ENCODE measurements at places on chromosomes 5 and 9.

DNA sequence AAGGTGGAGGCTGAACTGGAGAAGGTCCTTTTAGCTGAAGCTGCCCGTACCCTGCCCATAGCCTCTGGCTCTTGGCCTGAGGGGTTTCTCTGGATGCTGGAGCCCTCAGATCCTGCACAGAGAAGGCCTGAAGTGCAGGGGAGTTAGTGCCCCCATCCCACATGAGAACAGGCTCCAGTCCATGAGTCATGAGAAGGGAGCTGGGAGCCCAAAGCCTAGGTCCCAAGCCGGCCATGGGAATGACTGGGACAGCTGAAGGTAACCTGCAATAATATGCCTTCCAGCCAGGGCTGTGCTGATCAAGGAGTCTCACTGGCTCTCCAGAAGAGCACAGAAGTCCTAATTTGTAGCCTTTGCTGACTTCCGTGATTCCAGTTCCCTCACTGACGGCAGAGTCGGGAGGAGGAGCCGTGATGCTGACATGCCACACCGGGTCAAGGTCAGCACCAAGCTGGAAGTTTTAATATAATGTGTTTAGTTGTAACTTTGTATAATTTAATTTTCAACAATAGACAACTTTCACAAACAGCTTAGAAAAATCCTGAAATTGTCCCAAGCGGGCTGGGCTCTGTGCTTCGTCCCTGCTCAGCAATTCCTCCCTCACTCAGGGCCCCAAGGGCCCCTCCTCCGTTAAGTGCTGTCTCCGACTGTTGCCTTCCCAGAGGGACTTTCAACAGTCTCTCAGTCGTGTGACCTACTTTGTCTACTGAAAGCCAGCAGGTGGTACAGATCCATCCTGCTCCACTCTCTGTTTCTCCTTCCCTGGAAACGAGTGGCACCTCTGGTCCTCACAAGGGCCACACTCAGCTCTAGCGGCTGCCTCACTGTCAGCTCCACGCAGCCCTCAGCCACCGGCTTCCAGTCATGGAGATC is 387.8 kb downstream of the GADD45G start:
- no peak for DNase-seq

DNA sequence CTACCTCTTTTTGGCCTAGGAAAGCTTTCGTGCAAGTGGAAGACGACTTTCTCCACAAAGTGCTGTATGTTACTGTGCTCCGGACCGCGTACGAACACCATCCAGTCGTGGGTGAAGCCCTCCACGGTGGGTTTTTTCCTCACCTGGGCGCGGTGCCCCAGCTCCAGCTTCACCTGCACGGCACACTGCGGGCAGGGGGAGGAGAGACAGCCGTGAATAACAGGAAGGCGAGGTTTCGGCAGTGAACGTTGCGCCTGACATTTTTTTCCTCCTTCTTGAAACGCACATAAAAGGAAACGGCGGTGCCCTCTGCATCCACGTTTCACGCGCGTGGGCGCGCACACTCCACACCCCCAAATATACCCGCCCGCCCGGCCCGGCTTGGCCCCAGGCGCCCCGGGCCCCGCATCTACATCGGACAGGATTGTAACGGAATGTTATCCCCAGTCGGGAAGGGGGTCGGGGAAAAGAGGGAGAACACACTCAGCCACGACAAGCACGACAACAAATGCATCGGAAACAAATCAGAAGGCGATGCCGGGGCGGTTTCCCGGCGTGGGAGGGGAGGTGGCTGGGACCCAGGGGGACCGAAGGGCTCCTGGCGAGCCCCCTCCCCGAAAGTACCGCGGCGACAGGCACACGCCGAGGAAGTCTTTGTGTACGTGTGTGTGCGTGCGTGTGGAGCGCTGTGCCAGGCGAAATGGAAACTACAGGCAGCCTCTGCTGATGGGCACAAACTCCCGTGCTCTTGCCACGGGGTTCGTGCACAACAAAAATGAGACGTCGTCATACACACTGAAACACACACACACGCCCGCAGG is 1.4 kb downstream of the MLLT3 start:
- DNase-seq, result no peak

DNA sequence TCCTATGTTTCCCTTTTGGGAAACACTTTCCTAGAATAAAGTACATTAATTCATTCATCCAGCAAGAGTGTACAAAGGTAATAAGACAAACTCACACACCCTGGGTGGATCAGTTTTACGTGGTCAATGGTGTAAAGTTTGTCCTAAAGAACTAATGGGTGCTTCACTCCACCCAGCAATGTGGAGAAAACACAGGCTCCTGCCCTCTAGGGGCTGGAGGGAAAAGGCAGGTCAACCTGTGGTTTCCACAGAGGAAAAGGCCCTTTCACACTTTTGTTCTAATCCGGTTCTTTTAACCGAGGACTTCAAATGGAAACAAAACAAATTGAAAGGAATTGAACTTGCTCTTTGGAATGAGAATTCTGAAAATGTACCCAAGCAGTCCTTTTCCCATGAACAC is 80.9 kb upstream of the SPOCK1 start:
- DNase-seq, result no peak

GRCh38 chr5:130061746-130062145 is 157.5 kb downstream of the CHSY3 start:
- DNase-seq, result peak; percentile 25

DNA sequence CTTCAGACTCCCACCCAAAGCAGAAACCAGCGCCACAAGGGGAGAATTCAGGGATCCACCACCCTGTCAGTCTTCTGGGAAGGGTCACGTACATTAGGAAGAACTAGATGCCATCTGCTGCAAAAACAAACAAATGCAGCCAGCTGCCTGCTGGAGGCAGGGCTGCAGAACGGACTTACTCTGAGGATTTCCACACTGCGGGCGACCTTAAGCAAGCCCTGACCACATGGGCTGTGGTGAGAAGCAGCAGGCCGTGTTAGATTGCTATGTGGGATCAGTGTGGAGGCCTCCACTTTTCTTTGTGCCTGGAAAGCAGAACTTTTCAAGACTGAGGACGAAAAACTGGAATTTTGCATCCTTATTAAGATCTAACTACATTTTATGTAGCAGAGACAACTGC is 13.4 kb upstream of the LTC4S start:
- DNase-seq, result no peak

- DNase-seq, result no peak
Observed at GRCh38 chr5:81023261-81023970, 63.3 kb downstream of the RASGRF2 start.

DNA sequence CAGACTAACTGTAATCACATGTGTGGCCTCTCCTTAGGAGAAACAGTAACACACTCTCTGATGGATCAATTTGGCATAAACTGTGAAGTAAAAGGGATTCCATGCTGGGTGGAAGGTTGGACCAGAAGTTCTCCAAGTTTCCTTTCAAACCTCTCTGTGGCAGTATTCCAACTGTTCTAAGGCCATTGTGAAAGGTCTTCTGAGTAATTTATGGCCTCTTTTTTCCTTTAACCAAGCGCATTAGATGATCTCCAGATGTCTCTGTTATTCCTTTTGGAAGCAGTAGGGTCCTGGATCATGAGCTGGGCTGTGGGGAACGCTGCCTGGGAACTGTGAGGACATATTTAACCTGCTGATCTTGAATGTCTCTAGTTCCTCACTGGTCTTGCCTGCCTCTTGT is 80.6 kb upstream of the IL6ST start:
- no peak for DNase-seq

GRCh38 chr9:91258451-91258850 is 103.3 kb downstream of the AUH start:
- no peak for DNase-seq

- DNase-seq, result peak; percentile 8
Observed at GRCh38 chr5:57841676-57842363, 359.2 kb upstream of the ACTBL2 start.

DNA sequence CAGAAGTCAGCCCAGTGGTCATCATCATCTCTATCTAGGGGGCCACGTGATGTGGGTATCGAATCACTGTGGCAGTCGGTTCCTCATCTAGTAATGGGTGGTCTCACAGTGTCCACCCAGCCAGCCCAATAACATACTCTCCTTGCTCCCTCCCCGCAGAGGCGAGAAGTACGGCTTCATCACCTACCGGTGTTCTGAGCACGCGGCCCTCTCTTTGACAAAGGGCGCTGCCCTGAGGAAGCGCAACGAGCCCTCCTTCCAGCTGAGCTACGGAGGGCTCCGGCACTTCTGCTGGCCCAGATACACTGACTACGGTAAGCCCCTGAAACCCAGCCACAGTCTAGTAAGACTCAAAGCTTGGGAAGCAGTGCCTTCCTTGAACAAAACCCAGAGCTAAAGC is 99.0 kb downstream of the PDE6A start:
- DNase-seq, result no peak

GRCh38 chr5:172766287-172767108 is 4.5 kb downstream of the DUSP1 start:
- DNase-seq, result peak; percentile 42

GRCh38 chr5:92543201-92543600 is 1037.8 kb downstream of the NR2F1-AS1 start:
- DNase-seq, result no peak

DNA sequence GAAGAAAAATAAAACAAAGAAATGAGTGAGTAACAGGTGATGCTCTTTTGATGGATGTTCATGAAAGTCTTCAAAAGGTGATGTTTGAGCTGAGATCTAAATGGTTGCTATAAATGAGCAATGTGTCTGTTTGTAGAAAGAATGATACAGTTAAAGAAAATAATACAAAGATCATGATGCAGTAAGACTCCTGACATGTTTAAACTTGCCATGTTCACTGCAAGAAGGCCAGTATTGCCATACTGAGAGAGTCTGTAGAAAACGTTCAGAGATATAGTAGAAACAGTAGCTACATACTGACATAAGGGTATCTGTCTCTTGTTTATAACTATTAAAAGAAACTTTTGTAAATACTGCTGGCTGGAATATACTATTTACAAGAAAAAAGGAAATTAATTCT is 1609.2 kb upstream of the ACO1 start:
- DNase-seq, result no peak

GRCh38 chr5:139551191-139551889 is 9.8 kb upstream of the UBE2D2 start:
- DNase-seq, result no peak

GRCh38 chr5:121704291-121704690 is 147.4 kb upstream of the FTMT start:
- no peak for DNase-seq

GRCh38 chr9:104361207-104361606 is 142.9 kb upstream of the OR13F1 start:
- DNase-seq, result no peak

DNA sequence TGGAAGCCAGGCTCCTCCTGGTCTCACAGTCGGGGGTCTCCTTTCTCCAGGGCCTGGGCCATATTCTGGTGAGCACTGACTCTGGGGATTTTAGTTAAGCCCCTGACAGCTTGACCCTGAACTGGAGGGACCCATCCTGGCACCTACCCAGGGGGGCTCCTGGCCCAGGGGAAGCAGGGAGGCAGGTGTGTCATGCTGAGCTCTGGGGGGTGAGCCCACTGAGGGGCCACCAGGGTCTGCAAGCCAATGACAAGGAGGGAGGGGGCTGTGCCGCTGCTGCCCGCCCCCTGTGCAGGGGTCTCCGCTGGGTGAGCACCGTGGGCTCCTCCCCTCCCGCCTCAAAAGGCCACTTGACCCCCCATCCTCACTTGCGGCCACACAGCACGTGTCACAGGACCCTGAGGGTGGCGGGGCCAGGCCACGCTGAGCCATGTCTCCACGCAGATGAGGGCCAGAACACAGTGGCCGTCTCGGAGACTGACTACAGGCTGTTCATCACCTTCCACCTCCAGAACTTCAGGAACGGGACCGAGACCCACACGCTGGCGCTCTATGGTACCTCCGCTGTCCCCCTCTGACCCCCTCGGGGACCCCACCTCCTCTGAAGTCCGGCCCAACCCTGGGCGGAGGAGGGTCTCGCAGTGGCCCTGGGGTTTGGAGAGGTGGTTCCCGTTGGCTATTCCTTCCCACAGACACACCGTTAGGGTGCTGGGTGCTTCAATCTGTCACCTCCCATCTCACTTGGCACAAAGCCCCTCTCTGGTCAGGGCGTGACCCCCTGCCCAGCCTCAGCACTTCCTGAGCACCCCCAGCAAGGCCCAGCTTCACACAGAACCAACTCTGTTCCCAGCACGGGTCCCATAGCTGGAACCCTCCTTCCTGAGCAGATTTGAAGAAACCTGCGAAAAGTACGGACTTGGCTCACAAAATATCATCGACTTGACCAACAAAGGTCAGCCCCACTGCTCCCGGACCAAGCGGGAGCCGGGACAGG is 2.0 kb downstream of the LCN9 start:
- DNase-seq, result no peak

GRCh38 chr9:90836411-90837080 is 34.9 kb downstream of the SYK start:
- DNase-seq, result no peak

DNA sequence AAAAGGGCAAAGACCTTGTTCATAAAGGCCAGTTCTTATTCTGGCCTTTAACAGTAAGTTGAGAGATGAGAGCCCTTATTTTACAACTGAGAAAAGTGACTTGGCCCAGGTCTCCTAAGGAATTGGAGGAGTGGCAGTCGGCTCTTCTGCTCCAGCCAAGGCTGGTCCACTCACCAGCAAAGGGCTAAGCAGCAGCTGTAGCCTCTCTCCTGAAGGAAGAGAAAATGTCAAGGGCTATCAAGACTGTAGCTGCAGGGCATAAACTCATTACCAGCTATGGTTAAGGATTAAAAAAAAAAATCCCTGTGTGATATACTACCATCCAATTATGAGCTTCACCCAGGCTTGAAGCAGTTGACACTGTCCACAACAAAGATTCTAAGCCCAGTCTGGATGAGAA is 138.6 kb upstream of the RAD23B start:
- no peak for DNase-seq

- DNase-seq, result no peak
Observed at GRCh38 chr5:143231973-143232812, 171.3 kb downstream of the NR3C1 start.

DNA sequence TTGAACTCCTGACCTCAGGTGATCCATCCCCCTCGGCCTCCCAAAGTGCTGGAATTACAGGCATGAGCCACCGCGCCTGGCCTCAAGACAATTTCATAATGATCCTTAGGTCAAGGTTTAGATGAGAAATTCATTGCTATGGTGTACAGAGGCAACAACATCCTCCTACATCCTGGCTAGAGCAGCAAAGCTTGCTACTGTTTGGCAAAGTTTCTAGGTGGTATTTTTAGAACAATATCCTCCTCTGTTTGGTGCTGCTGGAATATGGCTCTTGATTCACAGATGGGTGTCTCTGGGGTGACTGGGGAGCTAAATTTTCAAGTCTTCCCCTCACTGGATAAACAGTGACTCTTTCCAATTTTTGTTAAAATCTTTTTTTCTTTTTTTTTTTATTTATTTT is 30.6 kb downstream of the CRHBP start:
- DNase-seq, result peak; percentile 67

- no peak for DNase-seq
Observed at GRCh38 chr5:168878135-168878745, 299.1 kb upstream of the PANK3 start.

GRCh38 chr5:143309661-143310431 is 93.6 kb downstream of the NR3C1 start:
- no peak for DNase-seq

Data from COLO829 (cell line).